ENCODE measurements at places on chromosomes 1 and 21. TPM values are rescaled to one million over a fixed set of nuclear protein-coding genes. Genes with fewer than 3 reads are reported as not detected.

The CFH gene
- 799 TPM for total RNA-seq

The LCE2A gene
- not detected for total RNA-seq

The TFF2 gene
- total RNA-seq: not detected

The FCRL5 gene
- total RNA-seq: not detected

The NR1I3 gene
- total RNA-seq: not detected

The OR6K2 gene
- not detected for total RNA-seq

The TDRD5 gene
- not detected for total RNA-seq

The ZNF362 gene
- total RNA-seq: 9.6 TPM

The KCNJ10 gene
- total RNA-seq: not detected

The SPATA46 gene
- not detected for total RNA-seq

The GBP4 gene
- total RNA-seq: 0.81 TPM

The RWDD3 gene
- 11.4 TPM for total RNA-seq

The HPCA gene
- not detected for total RNA-seq

The DNASE2B gene
- not detected for total RNA-seq

The EFNA1 gene
- total RNA-seq: 12.2 TPM

The DENND2C gene
- 1.9 TPM for total RNA-seq

The PLCH2 gene
- total RNA-seq: not detected

The KIF14 gene
- 2.8 TPM for total RNA-seq

The OR14K1 gene
- not detected for total RNA-seq

The OR2T5 gene
- total RNA-seq: not detected

The PIK3C2B gene
- total RNA-seq: 1.5 TPM

The DMRTA2 gene
- not detected for total RNA-seq

The LCE1E gene
- not detected for total RNA-seq

The OTUD3 gene
- 1.1 TPM for total RNA-seq

The CLDN8 gene
- total RNA-seq: not detected

The NKAIN1 gene
- total RNA-seq: 0.32 TPM

The CFAP74 gene
- not detected for total RNA-seq

The HIVEP3 gene
- 2.2 TPM for total RNA-seq

The OR6P1 gene
- total RNA-seq: not detected

The PDC gene
- total RNA-seq: not detected

The GJB3 gene
- total RNA-seq: not detected

The TMPRSS15 gene
- not detected for total RNA-seq

The AVPR1B gene
- total RNA-seq: not detected

The ZNF326 gene
- total RNA-seq: 3.1 TPM

The NUP210L gene
- total RNA-seq: not detected

The HORMAD1 gene
- total RNA-seq: not detected

The OVAAL gene
- not detected for total RNA-seq

The RPL5 gene
- total RNA-seq: 1,533 TPM

The SLC35F3 gene
- total RNA-seq: not detected

Data from cardiac atrium fibroblast (primary cell).